ENCODE measurements at places on chromosomes 7 and 10. TPM values are rescaled to one million over a fixed set of nuclear protein-coding genes. Genes with fewer than 3 reads are reported as not detected.

DNA sequence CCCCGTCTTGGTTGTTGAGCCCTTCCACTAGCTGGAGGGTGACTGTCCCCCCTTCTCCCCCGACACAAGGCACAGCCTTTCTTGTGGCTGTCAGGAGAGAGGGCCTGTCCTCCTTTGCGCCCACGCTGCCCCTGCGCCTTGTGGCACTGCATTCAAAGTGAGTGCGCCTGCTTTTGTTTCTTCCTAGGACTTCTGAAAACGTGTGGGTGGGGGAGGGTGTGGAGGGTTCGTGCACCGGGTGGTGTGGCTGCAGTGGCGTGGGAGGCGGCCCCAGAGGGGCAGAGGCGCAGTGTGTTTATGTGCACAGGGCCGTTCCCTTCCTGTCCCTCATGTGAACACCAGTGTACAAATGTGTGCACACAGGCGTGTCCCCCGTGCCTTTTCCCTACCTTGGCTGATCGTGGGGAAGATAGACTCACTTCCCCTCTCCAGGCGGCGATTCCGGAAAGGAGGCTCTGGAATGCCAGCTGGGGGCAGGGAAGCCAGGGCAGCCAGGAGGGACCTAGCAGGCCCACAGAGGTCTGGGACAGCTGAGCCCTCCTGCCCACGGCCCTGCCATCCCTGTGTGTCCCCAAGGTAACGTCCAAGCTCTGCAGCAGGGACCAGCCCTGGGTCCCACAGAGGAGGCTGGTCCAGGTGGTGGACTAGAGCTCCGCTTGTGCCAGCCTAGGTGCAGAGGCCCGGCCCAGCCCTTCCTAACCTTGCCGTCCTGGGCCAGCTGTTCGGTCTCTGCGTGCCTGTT is 88.8 kb downstream of the LHPP start:
- H3K4me1 ChIP-seq, result peaks cover 7% of the 10 kb centered on the region
- DNase-seq, result no peak
- H3K36me3 ChIP-seq, result no peaks in the 10 kb centered on the region
- no peaks in the 10 kb centered on the region for H3K27me3 ChIP-seq
- H3K4me3 ChIP-seq, result no peak overlapping the region
- H3K27ac ChIP-seq, result no peak overlapping the region

GRCh38 chr10:125144693-125145623 is 15.4 kb downstream of the CTBP2 start:
- H3K27ac ChIP-seq, result no peak overlapping the region
- H3K36me3 ChIP-seq, result no peaks in the 10 kb centered on the region
- peaks cover 95% of the 10 kb centered on the region for H3K4me1 ChIP-seq
- no peak overlapping the region for H3K4me3 ChIP-seq
- H3K27me3 ChIP-seq, result no peaks in the 10 kb centered on the region
- DNase-seq, result no peak

- H3K27me3 ChIP-seq, result no peaks in the 10 kb centered on the region
- no peaks in the 10 kb centered on the region for H3K36me3 ChIP-seq
- no peak overlapping the region for H3K4me3 ChIP-seq
- no peak overlapping the region for H3K27ac ChIP-seq
- no peaks in the 10 kb centered on the region for H3K4me1 ChIP-seq
- DNase-seq, result no peak
Measured at GRCh38 chr7:80642871-80643270, 4.4 kb downstream of the CD36 start.

GRCh38 chr7:116515584-116515983 is 9.3 kb upstream of the CAV1 start:
- no peak for DNase-seq
- H3K27ac ChIP-seq, result no peak overlapping the region
- H3K27me3 ChIP-seq, result no peaks in the 10 kb centered on the region
- H3K4me3 ChIP-seq, result no peak overlapping the region
- no peaks in the 10 kb centered on the region for H3K36me3 ChIP-seq

GRCh38 chr10:102133373-102134195 is 744 bp downstream of the PPRC1 start:
- H3K27ac ChIP-seq, result peak overlapping the region; percentile 86
- H3K4me1 ChIP-seq, result peaks cover 27% of the 10 kb centered on the region
- peaks cover 9% of the 10 kb centered on the region for H3K36me3 ChIP-seq
- DNase-seq, result peak; percentile 51
- H3K4me3 ChIP-seq, result peak overlapping the region; percentile 96

DNA sequence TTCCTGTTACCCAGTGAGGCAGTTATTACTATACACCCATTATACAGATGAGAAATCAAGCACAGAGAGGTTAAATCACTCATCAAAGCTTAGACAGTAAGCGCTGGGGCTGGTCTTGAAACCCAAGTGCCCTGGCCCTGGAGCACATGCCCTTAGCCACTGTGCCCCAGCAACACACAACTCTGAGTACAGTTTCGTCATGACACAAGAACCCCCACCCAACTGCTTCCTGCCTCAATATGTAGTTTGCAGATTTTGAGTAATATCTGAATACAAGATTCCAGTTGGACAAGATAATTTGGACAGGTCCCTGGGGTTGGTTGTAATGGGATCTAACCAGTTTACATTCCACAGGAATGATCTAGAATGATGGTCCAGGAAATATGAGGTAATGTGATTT is 62.8 kb downstream of the SH3PXD2A start:
- H3K4me3 ChIP-seq, result no peak overlapping the region
- H3K36me3 ChIP-seq, result no peaks in the 10 kb centered on the region
- no peaks in the 10 kb centered on the region for H3K4me1 ChIP-seq

GRCh38 chr7:42193471-42194129 is 43.4 kb downstream of the GLI3 start:
- H3K4me3 ChIP-seq, result no peak overlapping the region
- H3K27ac ChIP-seq, result no peak overlapping the region
- no peaks in the 10 kb centered on the region for H3K36me3 ChIP-seq
- no peaks in the 10 kb centered on the region for H3K4me1 ChIP-seq
- DNase-seq, result no peak

Gene SMKR1
- total RNA-seq, result 8.4 TPM

Gene LRRC61
- total RNA-seq, result 16.7 TPM

Gene CPA2
- total RNA-seq, result not detected

Gene ADCYAP1R1
- total RNA-seq, result not detected

Gene TMEM236
- 0.16 TPM for total RNA-seq
